ENCODE measurements at places on chromosomes 1 and 21.
A peak's percentile ranks its signal among the peaks of the same experiment; 100 is the strongest.

GRCh38 chr1:235601104-235601503 lies 48.5 kb downstream of the GNG4 start:
- no peak for DNase-seq
- no peak overlapping the region for H3K4me3 ChIP-seq
- H3K27me3 ChIP-seq = peaks cover 4% of the 10 kb centered on the region
- no peaks in the 10 kb centered on the region for H3K4me1 ChIP-seq

- no peak overlapping the region for H3K27ac ChIP-seq
- no peaks in the 10 kb centered on the region for H3K27me3 ChIP-seq
- H3K36me3 ChIP-seq = peaks cover 10% of the 10 kb centered on the region
- peak; percentile 62 for DNase-seq
- H3K4me1 ChIP-seq = peaks cover 30% of the 10 kb centered on the region
These were observed 9.5 kb downstream of the JAK1 start for GRCh38 chr1:64956733-64957441.

DNA sequence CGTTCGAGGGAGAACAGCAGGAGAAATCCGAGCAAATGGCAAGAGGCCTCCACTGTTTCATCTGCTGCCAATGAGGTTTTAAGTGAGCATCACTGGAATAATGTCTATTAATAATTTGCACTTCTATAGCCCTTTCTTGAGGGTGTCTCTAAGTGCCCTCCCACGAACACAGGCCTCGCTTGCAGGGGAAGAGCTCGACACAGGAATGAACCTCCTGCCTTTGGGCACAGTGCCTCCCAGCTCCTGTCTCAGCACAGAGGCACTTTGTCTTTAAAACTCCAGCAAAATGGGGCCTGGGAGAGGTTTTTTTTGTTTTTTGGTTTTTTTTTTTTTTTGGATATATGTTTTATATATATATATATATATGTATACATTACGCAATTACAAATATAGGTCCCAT lies 56.6 kb downstream of the OLIG1 start:
- peaks cover 27% of the 10 kb centered on the region for H3K27me3 ChIP-seq
- no peak overlapping the region for H3K27ac ChIP-seq
- DNase-seq = no peak
- H3K4me3 ChIP-seq = no peak overlapping the region
- H3K36me3 ChIP-seq = no peaks in the 10 kb centered on the region

- no peak overlapping the region for H3K27ac ChIP-seq
- H3K36me3 ChIP-seq = no peaks in the 10 kb centered on the region
- H3K4me3 ChIP-seq = no peak overlapping the region
- no peak for DNase-seq
These were observed 127.3 kb downstream of the HLCS start for GRCh38 chr21:36839123-36839522.

DNA sequence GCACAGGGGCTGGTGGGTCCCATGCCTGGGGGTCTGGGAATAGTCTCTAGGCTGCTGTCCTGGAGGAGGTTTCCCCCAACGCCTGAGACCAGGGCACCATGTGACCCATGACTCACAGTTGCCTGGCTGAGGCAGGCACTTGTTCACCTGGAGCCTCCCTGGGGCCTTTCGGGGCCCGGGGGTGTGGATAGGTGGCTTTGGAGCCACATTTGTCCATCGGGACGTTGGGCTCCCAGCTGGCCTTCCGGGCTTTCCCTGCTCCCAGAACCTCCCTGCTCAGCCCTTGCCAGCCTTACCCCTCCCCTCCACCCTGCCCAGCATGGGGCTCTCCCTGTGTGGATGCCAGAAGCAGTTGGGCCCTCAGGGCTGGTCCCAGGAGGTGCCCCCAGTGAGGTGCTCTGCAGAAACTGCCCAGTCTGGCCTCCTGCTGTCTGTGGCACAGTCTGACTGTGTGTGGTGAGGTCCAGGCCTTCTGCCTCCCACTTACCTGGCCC lies 14.2 kb downstream of the COL6A1 start:
- no peak overlapping the region for H3K27ac ChIP-seq
- no peak overlapping the region for H3K4me3 ChIP-seq
- no peak for DNase-seq
- H3K4me1 ChIP-seq = no peaks in the 10 kb centered on the region
- H3K36me3 ChIP-seq = no peaks in the 10 kb centered on the region

- no peak for DNase-seq
- H3K4me1 ChIP-seq = no peaks in the 10 kb centered on the region
- no peak overlapping the region for H3K4me3 ChIP-seq
These were observed 56.1 kb downstream of the KAZN start for GRCh38 chr1:14654554-14654953.

DNA sequence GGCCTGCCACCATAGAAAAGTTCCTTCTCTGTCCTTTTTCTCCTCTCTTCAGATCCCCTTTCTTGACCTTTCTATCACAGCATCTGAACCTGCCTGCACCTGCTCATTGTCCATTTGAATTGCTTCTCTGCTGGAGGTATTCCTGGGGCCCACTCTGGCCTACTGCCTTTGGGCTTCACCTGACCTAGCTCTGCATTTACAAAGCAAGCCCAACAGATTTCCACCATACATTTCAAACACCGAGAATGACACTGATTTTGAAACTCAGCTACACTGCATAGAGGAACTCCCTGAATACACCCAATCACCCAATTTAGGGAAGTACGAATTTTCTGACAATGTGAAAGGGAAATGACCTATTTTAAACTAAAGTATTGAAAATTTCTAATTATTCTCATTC lies 284.5 kb upstream of the USP25 start:
- no peak for DNase-seq
- H3K27ac ChIP-seq = no peak overlapping the region
- H3K36me3 ChIP-seq = no peaks in the 10 kb centered on the region
- peaks cover 4% of the 10 kb centered on the region for H3K4me1 ChIP-seq
- no peaks in the 10 kb centered on the region for H3K27me3 ChIP-seq

DNA sequence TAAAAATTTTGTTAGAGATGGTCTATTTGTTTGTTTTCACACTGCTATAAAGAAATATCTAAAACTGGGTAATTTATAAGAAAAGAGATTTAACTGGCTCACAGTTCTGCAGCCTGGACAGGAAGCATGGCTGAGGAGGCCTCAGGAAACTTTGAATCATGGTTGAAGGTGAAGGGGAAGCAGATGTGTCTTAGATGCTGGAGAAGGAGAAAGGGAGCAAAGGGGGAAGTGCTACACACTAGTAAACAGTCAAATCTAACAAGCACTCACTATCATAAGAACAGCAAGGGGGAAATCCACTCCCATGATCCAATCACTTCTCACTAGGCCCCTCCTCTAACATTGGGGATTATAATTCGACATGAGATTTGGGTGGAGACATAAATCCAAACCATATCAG lies 76.8 kb upstream of the COL24A1 start:
- no peak overlapping the region for H3K27ac ChIP-seq
- H3K36me3 ChIP-seq = no peaks in the 10 kb centered on the region
- DNase-seq = no peak
- no peaks in the 10 kb centered on the region for H3K4me1 ChIP-seq
- no peak overlapping the region for H3K4me3 ChIP-seq
- no peaks in the 10 kb centered on the region for H3K27me3 ChIP-seq

DNA sequence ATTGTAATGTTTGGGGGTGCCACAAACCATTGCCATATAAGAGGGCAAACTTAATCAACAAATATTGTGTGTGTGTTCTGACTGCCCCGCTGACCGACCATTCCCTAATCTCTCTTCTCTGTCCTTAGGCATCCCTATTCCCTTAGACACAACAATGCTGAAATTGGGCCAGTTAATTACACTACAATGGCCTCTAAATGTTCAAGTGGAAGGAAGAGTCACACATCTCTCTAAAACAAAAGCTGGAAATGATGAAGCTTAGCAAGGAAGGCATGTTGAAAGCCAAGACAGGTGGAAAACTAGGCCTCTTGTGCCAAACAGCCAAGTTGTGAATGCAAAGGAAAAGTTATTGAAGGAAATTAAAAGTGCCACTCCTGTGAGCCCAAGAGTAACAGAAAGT lies 30.2 kb downstream of the LTN1 start:
- H3K4me1 ChIP-seq = no peaks in the 10 kb centered on the region
- no peak overlapping the region for H3K27ac ChIP-seq
- no peaks in the 10 kb centered on the region for H3K27me3 ChIP-seq
- DNase-seq = no peak

DNA sequence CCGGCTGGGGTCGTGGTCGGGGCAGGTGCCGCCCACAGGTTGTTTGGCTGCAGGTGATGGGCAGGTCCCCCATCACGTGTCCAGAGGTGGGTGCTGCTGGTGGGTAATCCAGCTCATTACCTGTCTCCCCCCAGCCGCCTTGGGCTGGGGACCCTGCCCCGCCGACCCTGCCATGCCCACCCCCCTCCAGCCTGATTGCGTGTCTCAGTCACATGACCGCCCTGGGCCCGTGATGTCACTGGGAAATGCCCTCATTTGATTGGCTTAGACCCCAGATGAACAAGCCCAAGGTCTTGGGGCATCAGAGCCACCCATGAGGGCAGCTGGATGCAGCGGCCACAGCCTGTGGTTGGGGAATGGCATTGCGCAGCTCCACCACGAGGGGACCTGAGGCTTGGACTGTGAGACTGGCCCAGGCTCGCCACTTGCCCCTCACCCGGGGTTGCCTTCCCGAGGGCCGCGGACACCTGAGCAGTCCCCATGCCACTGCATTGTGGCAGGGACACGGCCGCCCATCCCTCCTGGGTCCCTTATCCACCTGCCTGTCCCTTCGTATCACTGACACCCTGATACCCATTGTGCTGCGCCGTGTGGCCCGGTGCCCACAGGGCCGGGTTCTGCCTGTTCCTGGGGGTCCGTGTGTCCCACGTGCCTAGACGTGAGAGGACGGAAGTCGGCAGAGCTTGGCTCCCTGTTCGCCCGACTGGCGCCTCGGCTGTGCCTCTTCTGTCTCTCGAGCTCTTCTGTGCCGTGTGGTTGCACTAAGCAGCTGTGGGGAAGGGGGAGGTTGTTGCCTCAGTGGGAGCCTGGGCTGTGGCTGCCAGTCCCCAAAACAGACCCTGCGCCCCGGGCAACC lies 68.0 kb downstream of the FAAP20 start:
- no peak for DNase-seq
- H3K36me3 ChIP-seq = no peaks in the 10 kb centered on the region
- peaks cover 5% of the 10 kb centered on the region for H3K4me1 ChIP-seq
- no peaks in the 10 kb centered on the region for H3K27me3 ChIP-seq
- peak overlapping the region; percentile 67 for H3K4me3 ChIP-seq

DNA sequence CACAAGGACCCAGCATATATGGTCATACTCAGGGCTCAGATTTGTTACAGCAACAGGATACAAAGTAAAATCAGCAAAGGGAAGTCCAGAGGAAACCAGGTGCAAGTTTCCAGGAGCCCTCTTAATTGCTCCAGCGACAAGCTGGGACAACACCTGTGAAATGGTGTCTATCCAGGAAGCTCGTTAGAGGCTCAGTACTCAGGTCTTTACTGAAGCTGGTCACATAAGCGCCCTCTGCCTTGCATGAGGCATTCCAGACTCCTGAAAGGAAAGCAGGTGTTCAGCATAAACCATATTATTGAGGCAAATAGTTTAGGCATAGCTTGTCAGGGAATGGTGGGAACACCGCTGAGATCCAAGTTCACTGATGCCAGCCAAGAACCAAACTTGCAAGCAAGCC lies 231.0 kb downstream of the SLC35F3 start:
- no peaks in the 10 kb centered on the region for H3K4me1 ChIP-seq
- H3K4me3 ChIP-seq = no peak overlapping the region
- no peaks in the 10 kb centered on the region for H3K36me3 ChIP-seq
- peaks cover 22% of the 10 kb centered on the region for H3K27me3 ChIP-seq
- no peak for DNase-seq

GRCh38 chr1:53653631-53654030 lies 85.3 kb downstream of the GLIS1 start:
- no peak overlapping the region for H3K4me3 ChIP-seq
- peaks cover 24% of the 10 kb centered on the region for H3K27me3 ChIP-seq
- H3K27ac ChIP-seq = no peak overlapping the region
- no peak for DNase-seq

GRCh38 chr21:34271189-34271851 lies 92.5 kb upstream of the KCNE2 start:
- peaks cover 14% of the 10 kb centered on the region for H3K27me3 ChIP-seq
- no peaks in the 10 kb centered on the region for H3K36me3 ChIP-seq
- DNase-seq = no peak

- no peaks in the 10 kb centered on the region for H3K27me3 ChIP-seq
- no peak for DNase-seq
- peaks cover 20% of the 10 kb centered on the region for H3K36me3 ChIP-seq
- H3K4me1 ChIP-seq = peaks cover 39% of the 10 kb centered on the region
- peak overlapping the region; percentile 17 for H3K4me3 ChIP-seq
These were observed 1.7 kb upstream of the ADAMTS4 start for GRCh38 chr1:161200421-161200991.

DNA sequence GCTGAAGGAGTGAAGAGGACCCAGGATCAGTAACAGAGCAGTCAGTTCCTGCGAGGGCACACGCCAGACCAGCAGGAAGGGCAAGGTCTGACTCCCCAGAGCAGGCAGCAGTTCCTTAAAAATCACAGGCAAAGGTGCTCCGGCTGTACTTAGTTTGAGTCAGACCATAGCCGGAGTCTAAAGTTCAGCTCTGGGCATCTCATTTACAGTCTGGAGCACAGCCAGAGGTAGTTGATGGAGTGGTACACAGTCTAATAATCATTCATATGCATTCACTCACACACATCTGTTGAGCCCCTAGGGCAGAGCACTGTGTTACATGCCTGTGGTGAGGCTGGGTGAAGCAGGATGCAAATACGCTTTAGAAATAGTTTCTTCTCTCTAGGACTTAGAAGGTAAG lies 7.3 kb upstream of the AMIGO1 start:
- no peaks in the 10 kb centered on the region for H3K4me1 ChIP-seq
- no peak overlapping the region for H3K27ac ChIP-seq
- peaks cover 18% of the 10 kb centered on the region for H3K27me3 ChIP-seq
- no peak overlapping the region for H3K4me3 ChIP-seq
- H3K36me3 ChIP-seq = no peaks in the 10 kb centered on the region

DNA sequence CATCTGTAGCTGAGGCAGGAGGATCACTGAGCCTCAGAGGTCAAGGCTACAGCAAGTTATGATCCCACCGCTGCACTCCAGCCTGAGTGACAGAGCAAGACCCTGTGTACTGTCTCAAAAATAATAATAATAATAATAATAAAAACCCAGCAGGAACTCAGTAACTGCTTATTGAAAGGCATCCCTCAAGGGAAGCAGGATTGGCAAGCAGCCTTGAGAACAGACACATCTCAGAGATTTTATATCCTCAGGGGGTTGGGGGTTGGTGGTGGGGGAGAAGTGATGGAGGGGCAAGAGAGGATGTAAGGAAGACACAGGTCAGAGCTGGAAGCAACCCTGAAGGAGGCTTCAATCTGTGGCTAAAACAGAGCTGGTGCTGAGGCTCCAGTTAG lies 29.6 kb downstream of the GNB1 start:
- H3K4me1 ChIP-seq = peaks cover 31% of the 10 kb centered on the region
- peaks cover 10% of the 10 kb centered on the region for H3K36me3 ChIP-seq
- H3K4me3 ChIP-seq = no peak overlapping the region
- no peak overlapping the region for H3K27ac ChIP-seq

GRCh38 chr1:234613128-234613875 lies 3.3 kb upstream of the IRF2BP2 start:
- peaks cover 3% of the 10 kb centered on the region for H3K27me3 ChIP-seq
- peaks cover 40% of the 10 kb centered on the region for H3K4me1 ChIP-seq
- peaks cover 3% of the 10 kb centered on the region for H3K36me3 ChIP-seq
- peak overlapping the region; percentile 100 for H3K27ac ChIP-seq
- H3K4me3 ChIP-seq = peak overlapping the region; percentile 89
- no peak for DNase-seq
